Esophagus squamous epithelium (tissue), 5 donors: ENCODE measurements at places on chromosomes 16 and 17.

GRCh38 chr16:4325253-4325758 lies 9.4 kb downstream of the GLIS2 start:
- no peak for DNase-seq

DNA sequence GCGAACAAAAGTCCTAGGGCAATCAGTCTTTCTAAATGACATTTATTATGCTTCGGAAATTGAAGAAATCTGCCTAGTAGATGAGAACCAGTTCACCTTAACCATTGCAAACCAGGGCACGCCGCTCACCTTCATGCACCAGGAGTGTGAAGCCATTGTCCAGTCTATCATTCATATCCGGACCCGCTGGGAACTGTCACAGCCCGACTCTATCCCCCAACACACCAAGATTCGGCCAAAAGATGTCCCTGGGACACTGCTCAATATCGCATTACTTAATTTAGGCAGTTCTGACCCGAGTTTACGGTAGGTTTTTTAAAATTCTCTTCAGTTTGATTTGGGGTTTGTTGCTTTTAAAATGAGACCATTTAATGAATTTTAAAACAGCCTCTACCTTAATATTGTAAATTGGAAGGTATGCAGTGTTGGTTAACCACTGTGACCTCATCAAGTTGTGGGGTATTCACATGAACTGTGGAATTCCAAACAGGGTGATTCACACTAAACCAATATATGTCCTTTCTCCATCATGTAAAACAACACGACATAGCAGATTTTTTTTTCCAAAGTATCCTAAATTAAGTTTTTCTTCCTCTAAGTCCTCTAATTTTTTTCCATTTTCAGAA lies 6.2 kb upstream of the EVI2A start:
- DNase-seq, result no peak

- no peak for DNase-seq
Observed at GRCh38 chr17:5557485-5557884, 26.8 kb downstream of the NLRP1 start.

DNA sequence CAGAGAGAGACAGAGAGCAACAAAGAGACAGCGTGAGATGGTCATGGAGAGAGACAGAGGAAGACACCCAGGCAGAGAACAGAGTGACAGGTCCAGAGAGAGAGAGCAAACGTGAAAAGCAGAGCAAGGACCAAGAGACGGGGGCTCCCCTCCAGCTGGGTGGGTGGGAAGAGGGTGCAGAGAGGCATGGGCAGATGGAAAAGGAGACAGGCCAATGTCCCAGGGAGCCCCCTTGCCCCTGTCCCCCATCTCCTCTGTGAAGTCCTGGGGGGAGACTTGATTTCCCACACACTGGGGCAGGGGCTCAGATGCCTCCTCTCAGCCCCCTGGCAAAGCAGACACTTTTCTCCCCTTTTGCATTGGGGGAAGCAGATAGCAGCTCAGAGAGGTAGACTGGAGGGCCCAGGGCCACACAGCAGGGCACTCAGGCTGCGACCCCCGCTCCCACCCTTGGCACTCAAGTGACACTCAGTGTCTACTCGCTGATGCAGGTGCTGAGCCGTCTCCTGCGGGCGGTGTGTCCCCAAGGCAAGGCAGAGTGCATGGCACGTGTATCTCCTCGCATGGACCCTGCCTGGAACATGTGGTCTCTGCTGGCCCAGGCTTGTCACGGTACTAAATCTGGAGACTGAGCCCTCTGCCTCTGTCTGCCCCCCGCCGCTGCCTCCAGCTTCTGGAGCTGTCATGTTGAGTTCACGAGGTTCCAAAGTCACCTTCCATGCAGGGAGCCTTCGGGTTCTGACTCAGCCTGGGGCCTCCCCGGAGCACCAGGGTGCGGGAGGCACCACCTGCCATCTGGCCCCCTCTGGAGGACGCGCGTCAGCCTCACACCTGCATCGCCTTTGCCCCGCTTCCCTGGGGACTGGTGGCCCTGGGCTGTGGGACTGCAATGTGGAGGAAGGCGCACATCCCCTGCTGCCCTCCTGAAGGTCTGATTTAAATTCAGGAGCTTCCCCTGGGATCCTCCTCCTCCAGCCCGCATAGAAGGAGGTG lies 215.9 kb upstream of the GSE1 start:
- no peak for DNase-seq

DNA sequence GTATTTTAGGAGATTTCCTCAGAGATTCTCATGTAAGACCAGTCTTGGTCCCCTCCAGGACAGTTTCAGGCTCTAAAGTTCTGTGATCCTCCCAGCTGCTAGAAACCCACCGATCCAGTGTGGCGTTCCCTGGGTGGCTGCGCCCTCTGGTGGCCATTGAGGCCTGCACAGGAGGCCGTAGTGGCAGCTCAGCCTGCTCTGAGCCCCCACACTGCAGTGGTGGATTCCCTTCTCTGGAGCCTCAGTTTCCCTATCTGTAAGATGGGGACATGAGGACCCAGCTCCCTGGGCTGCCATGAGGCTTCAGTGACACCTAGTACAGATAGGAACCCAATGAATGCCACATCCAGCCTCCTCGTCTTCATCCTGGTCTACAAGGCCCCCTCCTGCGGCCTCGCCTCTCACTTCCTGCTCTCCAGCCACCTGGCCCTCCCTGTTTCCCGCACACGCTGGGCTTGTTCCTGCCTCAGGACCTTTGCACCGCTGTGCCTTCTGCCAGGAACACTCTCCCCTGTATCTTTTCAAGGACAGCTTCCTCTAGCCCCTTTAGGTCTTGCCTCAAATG lies 16.5 kb downstream of the CCDC102A start:
- no peak for DNase-seq

GRCh38 chr17:2214929-2215615 lies 88.5 kb downstream of the SMG6 start:
- no peak for DNase-seq

- DNase-seq, result no peak
Observed at GRCh38 chr17:77631307-77631706, 327.2 kb upstream of the TNRC6C start.

- DNase-seq, result no peak
Observed at GRCh38 chr16:85178596-85178995, 66.3 kb upstream of the CIBAR2 start.

DNA sequence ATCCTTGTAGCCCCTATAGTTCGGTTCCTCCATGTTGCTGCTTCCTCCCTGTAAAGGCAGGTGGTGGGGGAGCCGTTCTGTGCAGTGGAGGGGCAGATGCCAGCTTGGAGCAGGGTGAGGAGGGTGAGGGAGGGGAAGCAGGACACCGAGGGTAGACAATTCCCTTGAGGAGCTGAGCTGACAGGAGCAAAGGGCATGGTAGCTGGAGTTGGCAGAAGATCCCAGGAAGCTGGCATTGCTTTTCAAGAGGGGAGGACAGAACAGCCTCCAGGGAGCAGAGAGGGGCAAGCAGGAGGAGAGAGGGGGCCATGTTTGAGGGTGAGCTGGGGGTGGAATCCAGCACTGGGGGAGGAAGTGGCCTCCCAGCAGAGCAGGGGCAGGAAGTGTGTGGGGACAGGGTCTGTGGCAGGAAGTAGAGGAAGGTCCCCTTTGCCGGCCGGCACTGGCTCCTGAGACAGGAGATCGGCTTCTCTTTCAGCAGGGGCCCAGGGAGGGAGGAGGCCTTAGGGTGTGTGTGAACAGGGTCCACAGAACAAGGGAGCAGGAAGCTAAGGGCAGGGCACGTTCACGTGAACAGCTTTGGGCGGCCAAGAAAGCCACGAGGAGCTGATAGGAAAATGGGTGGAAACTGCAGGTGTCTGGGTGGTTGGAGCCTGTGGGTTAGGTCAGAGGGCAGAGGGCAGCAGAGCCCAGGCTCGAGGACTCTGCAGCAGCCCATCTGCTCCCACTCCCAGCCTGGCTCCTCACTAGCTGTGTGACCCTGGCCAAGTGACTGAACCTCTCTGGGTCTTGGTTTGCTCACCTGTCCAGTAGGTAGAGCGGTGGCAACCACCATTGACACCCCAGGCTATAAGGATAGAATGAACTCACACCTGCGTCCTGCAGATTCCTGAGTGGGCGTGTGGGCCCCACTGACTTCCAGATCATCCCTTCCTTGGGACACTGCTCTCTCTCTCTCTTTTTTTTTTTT lies 17.5 kb upstream of the SPNS2 start:
- no peak for DNase-seq

DNA sequence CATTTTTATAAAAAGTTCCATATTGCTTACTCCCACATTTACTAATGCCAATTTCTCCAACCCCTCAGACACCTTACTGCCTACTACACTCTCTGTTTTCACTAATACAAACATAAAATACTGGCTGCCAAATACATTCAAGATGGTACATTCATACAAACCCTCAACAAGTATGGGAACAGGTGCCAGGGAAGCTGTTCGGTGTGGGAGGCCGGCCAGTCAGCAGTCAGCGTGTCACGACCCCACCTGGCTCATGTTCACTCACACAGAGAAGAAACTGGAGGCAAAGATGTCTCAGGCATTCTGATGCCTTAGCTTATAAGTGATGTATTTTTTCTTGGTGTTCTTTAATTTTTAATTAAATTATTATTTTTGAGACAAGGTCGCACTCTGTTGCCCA lies 42.4 kb upstream of the TRAP1 start:
- no peak for DNase-seq

GRCh38 chr16:66934138-66934838 lies at the start of gene CIAO2B:
TSS of gene CIAO2B (minus strand) at chr16:66934402. CDS start at chr16:66934364, 38 bp downstream.
- no peak for DNase-seq

GRCh38 chr17:80092959-80093358 lies 8.4 kb upstream of the GAA start:
- no peak for DNase-seq

- DNase-seq, result no peak
Observed at GRCh38 chr17:64067657-64068056, 47.2 kb upstream of the ICAM2 start.

GRCh38 chr16:81239367-81240121 lies 1.1 kb downstream of the BCO1 start:
- DNase-seq, result no peak

DNA sequence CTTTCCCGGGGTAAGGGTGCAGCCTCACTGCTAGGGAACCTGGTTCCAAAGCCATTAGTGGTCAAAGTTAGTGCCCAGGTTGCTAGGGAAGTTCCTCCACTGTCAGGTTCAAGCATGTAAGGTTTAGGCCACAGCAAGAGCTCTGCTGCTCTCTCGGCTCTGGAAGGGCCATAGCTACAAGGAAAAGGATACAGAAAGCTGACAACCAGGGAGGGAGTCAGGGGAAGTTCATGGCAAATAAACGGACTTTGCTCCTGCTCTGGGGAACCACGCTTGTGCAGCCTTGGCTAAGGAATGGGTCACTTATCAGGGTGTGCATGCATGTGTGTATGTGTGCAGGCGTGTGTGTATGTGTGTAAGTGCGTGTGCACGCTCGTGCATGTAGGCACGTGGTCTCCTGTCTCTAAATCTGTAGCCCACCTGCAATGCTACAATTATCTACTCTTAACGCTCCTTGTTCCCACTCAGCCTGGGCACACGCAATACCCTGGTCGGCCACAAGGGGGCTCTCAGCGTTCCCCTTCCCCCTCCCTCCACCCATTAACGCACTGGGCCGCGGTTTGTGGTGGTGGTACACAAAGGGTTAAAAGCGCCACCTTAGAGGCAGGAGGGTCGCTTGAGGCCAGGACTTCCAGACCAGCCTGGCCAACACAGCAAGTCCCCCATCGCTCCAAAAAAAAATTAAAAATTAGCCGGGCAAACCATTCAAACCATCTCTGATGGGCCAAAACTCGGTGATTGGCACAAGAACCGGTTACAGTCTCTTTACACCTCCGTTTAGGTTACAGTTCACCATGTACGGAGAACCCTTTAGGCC lies 48.4 kb upstream of the KDM8 start:
- DNase-seq, result no peak

DNA sequence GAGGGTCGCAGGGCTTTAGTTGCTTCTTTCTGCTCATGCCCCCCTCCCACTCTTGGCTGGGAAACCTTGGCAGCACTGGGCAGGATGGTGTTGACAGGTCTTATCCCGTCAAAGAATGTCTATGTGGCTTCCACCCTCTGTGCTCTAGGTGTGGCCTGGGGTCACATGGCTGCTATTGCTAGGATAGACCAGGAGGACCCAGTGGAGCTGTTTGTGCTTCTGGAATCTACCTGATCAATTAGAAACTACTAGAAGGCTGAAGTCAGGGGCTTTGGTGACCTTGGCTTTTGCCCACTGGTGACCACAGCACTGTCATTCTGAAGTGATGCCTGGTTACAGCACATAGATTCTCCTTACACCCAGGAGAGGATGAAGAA lies 105.8 kb downstream of the CMIP start:
- DNase-seq, result no peak

DNA sequence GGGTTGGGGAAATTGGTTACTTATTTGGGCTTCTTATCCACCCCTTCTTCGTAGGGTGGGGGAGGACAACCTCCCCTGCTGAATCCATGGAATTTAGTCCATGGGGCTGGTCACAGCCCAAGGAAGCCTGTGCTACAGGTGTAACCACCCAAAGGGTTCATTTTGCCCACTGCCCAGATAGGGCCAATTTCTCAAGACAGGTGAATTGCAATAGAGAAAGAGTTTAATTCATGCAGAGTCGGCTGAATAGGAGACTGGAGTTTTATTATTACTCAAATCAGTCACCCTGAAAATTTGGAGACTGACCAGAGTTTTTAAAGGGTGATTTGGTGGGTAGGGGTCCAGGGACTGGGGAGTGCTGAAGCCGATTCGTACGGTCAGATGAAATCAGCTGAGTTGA lies 101.5 kb upstream of the HS3ST2 start:
- no peak for DNase-seq

DNA sequence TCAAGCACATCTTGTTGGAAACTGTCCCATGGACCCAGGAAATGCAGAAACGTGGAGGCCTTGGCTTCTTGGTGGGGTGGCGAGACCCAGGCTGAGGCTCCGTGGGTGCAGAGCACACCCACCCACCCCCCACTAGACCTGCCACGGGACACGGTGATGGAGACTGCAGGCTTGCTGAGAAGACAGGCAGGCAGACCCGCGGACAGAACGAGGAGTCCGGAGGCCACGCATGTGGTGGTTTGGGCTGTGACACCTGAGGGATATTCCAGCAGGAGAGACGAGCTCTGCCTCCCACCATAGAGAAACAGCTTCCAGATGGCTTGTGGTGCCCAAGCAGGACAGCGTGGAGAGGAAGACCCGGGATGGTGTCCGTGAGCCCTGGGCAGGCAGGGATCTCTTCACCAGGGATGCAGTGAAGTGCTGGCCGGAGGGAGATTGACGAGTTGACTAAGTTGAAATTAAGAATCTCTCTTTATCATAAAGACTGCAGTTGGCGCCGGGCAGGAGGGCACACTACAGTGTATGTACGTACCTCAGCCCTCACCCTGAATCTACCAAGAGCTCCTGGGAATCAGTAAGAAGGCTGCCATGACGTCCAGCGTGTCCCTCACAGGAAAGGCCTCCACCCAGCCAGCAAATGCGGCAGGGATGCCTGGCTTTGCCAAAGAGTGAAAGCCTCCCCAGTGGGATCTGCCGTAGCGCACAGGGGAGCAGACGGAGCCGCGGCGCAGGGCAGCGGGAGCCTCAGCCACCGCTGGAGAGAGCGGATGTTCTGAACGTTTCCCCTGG lies 8.2 kb downstream of the UBE2I start:
- no peak for DNase-seq
